ENCODE measurements at places on chromosomes 16 and 17.
A peak's percentile ranks its signal among the peaks of the same experiment; 100 is the strongest.

- no peak for DNase-seq
These were observed 26.4 kb downstream of the KATNB1 start for GRCh38 chr16:57761957-57762356.

- no peak for DNase-seq
These were observed 9.0 kb downstream of the SMIM5 start for GRCh38 chr17:75642182-75642783.

GRCh38 chr16:10509534-10510025 is 70.8 kb downstream of the EMP2 start:
- DNase-seq = peak; percentile 83

DNA sequence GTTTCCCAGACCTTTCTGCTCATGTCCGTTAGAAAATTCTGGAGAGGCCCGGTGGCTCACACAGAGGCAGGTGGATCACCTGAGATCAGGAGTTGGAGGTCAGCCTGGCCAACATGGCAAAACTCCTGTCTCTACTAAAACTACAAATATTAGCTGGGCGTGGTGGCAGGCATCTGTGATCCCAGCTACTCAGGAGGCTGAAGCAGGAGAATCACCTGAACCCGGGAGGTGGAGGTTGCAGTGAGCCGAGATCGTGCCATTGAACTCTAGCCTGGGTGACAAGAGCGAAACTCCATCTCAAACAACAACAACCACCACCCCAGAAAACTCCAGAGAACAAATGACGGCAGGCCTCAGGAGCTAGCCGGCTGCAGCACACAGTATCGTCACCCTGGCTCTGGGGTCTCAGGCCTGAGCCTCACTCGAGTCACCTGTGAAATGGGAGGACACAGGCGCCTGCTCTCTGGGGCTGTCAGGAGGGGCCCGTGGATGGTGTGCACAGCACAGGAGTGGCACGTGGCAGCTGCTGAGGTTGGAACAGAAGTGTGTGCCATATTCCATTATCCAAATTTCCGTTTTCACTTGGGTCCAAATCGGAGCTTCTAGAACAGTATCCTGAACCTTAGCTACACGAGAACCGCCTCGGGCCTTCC is 3.3 kb upstream of the SLC38A8 start:
- no peak for DNase-seq

- DNase-seq = no peak
These were observed 4.7 kb upstream of the SLC13A2 start for GRCh38 chr17:28468781-28469180.

- DNase-seq = no peak
These were observed 114.5 kb upstream of the METRNL start for GRCh38 chr17:82964851-82965341.

GRCh38 chr17:34504814-34505484 is 74.4 kb upstream of the TMEM132E start:
- no peak for DNase-seq

GRCh38 chr16:86888231-86889053 is 310.1 kb downstream of the FOXL1 start:
- no peak for DNase-seq

- DNase-seq = no peak
These were observed 4.6 kb downstream of the RAI1 start for GRCh38 chr17:17685775-17686291.

DNA sequence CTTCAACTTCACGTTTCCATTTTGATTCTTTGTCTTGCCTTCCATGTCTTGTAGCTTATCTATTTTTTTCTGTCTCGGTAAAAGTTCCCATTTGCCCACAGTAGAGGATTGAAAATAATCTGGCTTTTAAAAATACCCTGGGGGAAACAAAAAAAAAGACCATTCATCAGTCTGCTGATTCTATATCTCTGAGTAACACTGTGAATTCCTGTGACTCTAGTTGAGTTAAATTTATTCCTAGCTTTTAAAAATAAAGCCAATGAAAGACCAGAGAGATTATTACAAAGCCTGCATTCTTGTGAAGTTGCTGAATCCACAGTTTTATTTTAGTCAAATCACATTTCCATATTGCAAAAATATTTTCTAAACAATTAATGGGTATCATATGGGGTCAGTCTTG is 532.3 kb downstream of the CDH13 start:
- no peak for DNase-seq

- DNase-seq = no peak
These were observed 1.4 kb downstream of the YPEL2 start for GRCh38 chr17:59332749-59333377.

GRCh38 chr16:6279286-6279685 is 1053.4 kb upstream of the RBFOX1 start:
- no peak for DNase-seq

DNA sequence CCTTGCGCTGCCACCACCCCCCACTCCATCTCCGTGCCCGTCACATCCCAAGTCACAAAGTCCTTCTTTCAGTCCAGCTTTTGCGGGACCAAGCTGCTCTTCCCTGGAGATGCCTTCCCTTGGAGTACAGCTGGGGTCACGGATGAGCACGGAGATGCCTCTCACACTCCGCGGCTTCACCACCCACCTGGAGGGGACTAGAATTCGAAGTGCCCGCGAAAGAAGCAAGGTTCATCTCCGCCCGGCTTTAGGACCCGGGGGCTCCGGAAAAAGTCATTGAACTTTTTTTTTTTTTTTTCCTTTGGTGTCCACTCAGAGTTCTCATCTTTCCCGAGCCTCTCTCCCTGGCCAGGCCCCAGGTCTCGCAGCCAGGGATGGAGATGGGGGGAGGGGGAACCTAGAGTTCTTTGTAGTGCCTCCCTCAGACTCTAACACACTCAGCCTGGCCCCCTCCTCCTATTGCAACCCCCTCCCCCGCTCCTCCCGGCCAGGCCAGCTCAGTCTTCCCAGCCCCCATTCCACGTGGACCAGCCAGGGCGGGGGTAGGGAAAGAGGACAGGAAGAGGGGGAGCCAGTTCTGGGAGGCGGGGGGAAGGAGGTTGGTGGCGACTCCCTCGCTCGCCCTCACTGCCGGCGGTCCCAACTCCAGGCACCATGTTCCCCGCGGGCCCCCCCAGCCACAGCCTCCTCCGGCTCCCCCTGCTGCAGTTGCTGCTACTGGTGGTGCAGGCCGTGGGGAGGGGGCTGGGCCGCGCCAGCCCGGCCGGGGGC is at the start of gene FKBP10:
Gene FKBP10, plus strand, starts transcription at position 624 of the 771 bp plus-strand sequence. Its CDS starts 31 bp downstream, at position 655.
- peak; percentile 43 for DNase-seq

GRCh38 chr16:16101585-16101984 is 121.7 kb downstream of the ABCC6 start:
- no peak for DNase-seq

DNA sequence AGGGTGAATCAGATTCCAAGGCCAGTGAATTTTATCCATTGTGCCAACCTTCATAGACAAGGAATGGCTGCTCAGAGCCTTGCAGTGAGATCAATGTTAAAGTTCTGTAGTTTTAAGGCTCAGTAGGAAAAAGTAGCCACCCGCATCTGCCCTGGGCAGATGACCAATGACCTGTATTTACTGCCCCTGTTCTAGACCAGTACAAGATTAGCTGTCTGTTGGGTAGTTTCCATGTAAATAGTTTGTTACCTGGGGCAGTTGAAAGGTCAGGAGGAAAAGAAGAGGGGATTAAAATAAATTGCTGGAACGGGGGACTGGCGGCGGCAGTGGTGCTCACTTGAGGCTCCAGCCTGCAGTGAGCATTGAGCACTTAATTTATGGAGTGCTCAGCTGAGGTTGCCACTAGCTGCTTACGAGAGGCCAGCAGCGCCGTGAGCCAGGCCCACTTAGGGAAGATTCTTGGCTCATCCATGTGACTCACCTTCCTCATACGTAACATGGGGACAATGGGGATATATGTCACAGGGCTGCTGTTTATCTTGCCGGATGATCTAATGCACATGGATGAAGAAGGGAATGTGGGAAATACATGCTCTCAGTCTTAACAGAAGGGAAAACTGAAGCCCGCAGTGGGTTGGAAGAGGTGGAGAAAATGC is 10.7 kb upstream of the NOS2 start:
- no peak for DNase-seq

DNA sequence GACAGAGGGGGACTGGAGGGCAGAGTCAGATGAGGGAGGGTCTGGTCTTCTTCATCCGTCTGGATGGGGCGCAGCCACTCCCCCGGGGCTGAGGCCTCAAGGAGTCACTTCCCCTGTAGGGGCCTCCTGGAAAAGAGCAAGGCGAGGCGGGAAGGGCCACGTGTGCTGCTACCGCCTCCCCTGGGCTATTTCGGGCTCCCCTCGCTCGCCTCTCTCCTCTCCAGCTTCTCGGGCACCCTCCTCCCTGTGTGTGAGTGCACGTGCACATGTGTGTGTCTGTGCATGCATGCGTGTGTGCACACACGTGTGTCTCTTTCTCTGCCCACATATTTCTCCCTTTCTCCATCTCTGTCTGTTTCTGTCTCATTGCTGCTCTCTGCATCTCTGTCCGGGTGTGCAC is 10.1 kb downstream of the GSG1L start:
- DNase-seq = no peak

DNA sequence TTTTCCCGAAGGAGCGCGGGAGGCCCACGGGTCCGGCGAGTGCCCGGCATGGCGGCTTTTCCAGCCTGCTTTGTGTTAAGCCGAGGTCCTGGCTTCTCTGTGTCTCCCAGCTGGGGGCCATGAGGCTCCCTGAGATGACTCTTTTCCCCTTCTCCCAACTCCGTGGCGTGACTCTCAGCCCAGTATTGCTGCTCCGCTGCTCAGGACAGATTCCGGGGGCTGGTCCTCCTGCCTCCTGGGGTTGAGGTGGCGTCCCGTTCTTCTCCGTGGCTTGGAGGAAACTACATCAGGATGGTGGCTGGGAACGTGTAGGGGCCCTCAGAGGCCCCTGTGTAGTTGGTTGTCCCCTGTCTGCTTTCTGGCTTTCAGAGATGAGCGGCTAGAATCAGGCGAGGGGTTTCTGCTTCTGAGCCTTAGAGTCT is 951 bp downstream of the GPS1 start:
- DNase-seq = no peak

- peak; percentile 56 for DNase-seq
These were observed 555 bp downstream of the HDAC5 start for GRCh38 chr17:44122816-44123355.

- DNase-seq = no peak
These were observed 35.9 kb upstream of the FOXJ1 start for GRCh38 chr17:76176701-76177574.

GRCh38 chr16:2296661-2297505 is 29.0 kb upstream of the RNPS1 start:
- no peak for DNase-seq

DNA sequence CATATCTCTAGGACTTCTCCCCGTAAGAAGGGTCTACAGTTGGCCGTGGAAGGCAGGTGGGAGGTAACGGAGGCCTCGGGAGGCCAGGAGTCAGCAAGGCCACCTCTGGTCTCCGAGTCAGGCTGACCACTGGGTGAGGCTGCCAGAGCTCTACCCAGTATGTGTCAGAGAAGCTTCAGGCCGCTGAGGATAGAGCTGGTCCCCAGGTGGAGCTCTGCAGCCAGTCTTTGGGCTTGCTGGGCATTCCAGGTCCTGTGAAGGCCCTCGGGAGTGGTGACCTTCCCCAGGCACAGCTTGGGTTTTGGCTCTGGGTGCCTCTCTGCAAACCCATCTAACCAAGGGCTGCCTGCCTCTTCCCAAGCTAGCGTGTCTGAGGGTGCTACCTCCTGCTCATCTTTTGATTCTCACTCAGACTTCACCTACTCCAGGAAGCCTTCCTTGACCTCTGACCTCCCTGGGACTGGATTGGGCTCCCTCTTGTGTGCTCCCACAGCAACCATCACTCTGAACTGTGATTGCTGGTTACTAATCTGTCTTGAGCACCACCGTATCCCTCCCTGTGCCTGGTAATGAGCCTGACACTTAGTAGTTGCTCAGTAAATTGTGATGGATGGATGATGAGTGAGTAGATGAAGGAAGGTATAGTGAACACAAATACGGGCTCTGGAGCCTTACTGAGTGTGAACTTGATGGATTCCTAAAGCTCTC is 22.3 kb downstream of the RHBDL3 start:
- DNase-seq = no peak

All from germinal center (tissue), 1 donor.